ENCODE measurements at places on chromosomes 4 and X. TPM values are rescaled to one million over a fixed set of nuclear protein-coding genes. Genes with fewer than 3 reads are reported as not detected.

ATOH1 gene
- not detected for total RNA-seq

CDX4 gene
- not detected for total RNA-seq

NIPAL1 gene
- 16.2 TPM for total RNA-seq

CLIC2 gene
- not detected for total RNA-seq

ZNF330 gene
- 36.4 TPM for total RNA-seq

MAGEB6B gene
- not detected for total RNA-seq

CAMK2D gene
- 20.4 TPM for total RNA-seq

RIPPLY1 gene
- not detected for total RNA-seq

AMMECR1 gene
- total RNA-seq: 17.3 TPM

TBC1D8B gene
- total RNA-seq: 8.1 TPM

OPRPN gene
- total RNA-seq: not detected

RHOH gene
- not detected for total RNA-seq

SYP gene
- total RNA-seq: 0.28 TPM

GC gene
- not detected for total RNA-seq

CDKL2 gene
- total RNA-seq: 1.7 TPM

GPR173 gene
- 0.35 TPM for total RNA-seq

SSR4 gene
- total RNA-seq: 269 TPM

MAGEA4 gene
- total RNA-seq: not detected

TMEM154 gene
- 118 TPM for total RNA-seq

SHOX gene
- not detected for total RNA-seq

SPOCK3 gene
- total RNA-seq: not detected

C4orf36 gene
- total RNA-seq: 2.8 TPM

ARHGAP36 gene
- not detected for total RNA-seq

NXF2 gene
- not detected for total RNA-seq

FGF2 gene
- total RNA-seq: 2.5 TPM

THAP6 gene
- total RNA-seq: 9.4 TPM

REELD1 gene
- not detected for total RNA-seq

MAPK10 gene
- 5.9 TPM for total RNA-seq

CXorf65 gene
- not detected for total RNA-seq

GABRG1 gene
- not detected for total RNA-seq

TSPAN7 gene
- 0.28 TPM for total RNA-seq

CDKL5 gene
- 2.7 TPM for total RNA-seq

ARMCX2 gene
- 32.0 TPM for total RNA-seq

ARHGEF6 gene
- 0.07 TPM for total RNA-seq

SMIM43 gene
- total RNA-seq: not detected

XAGE1B gene
- not detected for total RNA-seq

FGFR3 gene
- total RNA-seq: 40.6 TPM

SLC10A6 gene
- 12.7 TPM for total RNA-seq

FAM184B gene
- not detected for total RNA-seq

NDP gene
- total RNA-seq: not detected

G6PD gene
- 88.2 TPM for total RNA-seq
